ENCODE measurements at places on chromosomes 4 and X.

DNA sequence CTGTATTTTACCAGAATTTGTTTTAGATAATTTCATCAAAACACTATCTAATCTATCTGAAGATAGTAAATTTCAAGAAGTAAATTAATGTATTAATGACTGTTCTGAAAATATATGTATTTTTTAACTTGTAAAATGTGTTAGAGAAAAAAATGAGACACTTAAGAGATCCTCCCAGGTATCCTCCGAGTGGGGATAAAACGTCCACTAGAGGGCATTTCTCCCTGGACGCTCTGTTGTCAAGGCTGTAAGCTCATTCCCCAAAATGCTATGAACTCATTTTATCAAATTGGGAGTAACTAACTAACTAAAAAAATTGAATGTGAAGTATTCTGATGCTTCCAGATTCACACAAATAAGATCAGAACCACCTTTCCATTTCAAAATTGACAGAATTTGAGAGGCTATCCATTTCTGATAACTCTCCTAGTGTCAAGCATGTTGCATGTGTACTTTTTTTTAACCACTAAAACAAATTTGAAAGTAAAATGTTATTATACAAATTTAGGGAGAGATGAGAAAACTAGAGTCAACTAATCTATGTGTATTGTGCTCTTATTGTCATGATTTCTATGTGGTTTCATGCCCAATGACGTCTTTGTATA is 337.3 kb upstream of the HS3ST1 start:
- peak; percentile 10 for DNase-seq

- DNase-seq = peak; percentile 84
Observed at GRCh38 chr4:53929955-53930798, 134.2 kb downstream of the CHIC2 start.

DNA sequence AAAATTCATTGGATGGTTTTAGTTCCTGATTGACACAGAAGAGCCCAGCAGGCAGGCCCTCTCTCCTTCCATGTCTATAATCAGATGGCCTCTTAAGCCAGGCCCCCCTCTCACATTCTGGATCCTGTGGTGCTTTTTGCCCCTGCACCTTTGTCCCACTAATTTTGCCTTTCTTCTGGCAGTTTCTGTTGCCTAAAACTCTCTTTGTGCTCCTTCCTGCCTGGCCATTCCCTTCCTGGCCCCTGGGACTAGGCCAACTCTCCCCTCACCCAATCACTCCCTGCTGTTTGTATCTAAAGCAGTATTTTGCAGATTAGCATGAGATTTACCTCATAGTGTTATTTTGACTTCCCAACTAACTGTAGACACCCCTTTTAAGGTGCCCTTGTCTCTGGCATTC is 42.7 kb upstream of the DDX3X start:
- no peak for DNase-seq

GRCh38 chrX:47158131-47158530 is 13.1 kb downstream of the RBM10 start:
- no peak for DNase-seq

- no peak for DNase-seq
Observed at GRCh38 chrX:959595-959994, 252.9 kb downstream of the CRLF2 start.

All from GM03348 (cell line).